ENCODE measurements at places on chromosomes 5 and 9.

DNA sequence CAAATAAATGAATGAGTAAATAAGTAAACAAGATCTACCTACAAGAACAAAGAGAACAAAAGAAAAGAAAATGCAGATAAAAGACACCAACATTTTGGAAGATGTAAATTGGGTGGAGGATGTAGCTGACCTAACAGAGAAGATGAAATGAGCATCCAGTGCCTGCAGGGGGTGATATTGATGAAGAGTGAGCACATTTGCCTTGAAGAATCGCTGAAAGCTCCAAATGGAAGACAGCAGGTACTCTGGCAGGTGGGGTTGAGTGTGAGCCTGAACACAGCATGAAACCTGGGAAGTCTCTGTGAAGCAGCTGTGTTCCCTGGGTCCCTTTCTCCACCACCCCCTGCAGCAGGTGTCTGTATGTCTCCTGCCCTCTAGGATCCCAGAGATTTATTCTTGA lies 125.6 kb downstream of the NXNL2 start:
- H3K36me3 ChIP-seq, result no peaks in the 10 kb centered on the region
- DNase-seq, result no peak
- H3K27ac ChIP-seq, result no peak overlapping the region
- no peak overlapping the region for H3K4me3 ChIP-seq
- H3K4me1 ChIP-seq, result no peaks in the 10 kb centered on the region

DNA sequence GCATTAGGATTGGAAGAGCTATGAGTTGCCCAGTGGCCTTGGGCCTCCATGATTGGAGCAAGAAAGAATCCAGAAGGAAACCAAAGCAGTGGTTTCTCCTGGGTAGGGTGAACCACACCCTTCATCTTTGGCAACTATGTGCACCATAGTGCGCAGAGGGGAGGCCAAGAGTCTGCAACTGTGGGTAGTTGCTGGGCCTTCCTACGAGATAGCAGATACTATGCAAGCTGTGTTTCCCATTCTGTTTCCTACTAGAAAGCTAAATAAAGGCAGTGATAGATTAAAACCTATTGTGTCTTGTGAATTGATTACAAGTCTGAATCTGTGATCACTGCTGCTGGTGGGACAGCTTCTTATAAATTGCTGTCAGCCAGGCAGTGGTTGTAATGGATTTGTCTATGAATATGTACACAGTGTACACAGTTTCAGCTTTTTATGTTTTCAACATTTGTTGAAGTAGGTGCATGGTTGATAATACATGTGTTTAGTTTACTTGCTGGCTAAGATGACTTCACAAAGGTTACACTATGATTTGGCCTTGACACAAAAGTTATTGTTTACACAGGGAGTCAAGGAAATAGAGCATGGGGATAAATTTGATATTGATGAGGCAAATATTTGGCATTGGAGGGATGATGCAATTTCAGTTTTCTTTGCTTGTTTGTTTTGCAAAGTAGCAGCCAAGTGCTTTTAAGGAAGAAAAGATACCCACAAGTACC lies 23.7 kb upstream of the PDE8B start:
- no peaks in the 10 kb centered on the region for H3K4me1 ChIP-seq
- H3K27me3 ChIP-seq, result peaks cover 24% of the 10 kb centered on the region
- no peak overlapping the region for H3K27ac ChIP-seq
- H3K4me3 ChIP-seq, result no peak overlapping the region
- DNase-seq, result no peak

GRCh38 chr9:77595426-77596095 lies 52.6 kb downstream of the GNA14 start:
- H3K27me3 ChIP-seq, result no peaks in the 10 kb centered on the region
- no peak overlapping the region for H3K27ac ChIP-seq
- H3K4me1 ChIP-seq, result peaks cover 9% of the 10 kb centered on the region
- no peak for DNase-seq

- H3K4me1 ChIP-seq, result no peaks in the 10 kb centered on the region
- H3K27ac ChIP-seq, result no peak overlapping the region
- H3K4me3 ChIP-seq, result no peak overlapping the region
- peaks cover 3% of the 10 kb centered on the region for H3K27me3 ChIP-seq
- DNase-seq, result no peak
These were observed 37.3 kb upstream of the FBP1 start for GRCh38 chr9:94676446-94677131.

DNA sequence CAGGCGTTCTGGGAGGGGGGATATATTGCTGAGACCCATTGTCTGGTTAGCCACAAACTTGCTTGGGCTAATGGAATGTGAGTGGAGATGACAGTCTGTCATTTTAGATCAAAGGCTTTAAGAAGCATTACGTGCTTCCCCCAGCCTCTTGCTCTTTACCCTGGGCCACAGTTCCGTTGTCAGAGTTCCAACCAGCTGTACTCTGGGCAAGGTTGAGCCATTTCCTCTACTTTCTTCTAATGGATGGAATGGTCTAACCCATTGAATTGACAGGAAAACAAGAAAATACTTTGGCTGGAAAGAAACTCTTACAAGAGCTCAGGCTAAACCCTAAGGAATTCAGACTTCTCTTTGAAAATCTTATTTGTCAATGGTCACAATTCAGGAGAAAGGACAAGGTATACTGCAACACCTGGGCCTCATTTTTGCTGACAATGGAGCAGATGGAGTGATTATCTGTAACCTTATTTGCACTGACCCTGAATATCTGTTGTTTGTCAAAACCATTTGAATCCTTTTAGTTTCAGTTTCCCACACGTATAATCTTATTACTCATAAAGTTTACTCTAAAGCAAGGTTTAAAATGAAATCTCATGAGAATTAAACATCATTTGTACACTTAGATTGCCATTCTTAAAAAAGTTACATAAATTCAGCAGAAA lies 231.4 kb downstream of the PDE4D start:
- peaks cover 7% of the 10 kb centered on the region for H3K4me1 ChIP-seq
- no peak overlapping the region for H3K27ac ChIP-seq
- no peak overlapping the region for H3K4me3 ChIP-seq

DNA sequence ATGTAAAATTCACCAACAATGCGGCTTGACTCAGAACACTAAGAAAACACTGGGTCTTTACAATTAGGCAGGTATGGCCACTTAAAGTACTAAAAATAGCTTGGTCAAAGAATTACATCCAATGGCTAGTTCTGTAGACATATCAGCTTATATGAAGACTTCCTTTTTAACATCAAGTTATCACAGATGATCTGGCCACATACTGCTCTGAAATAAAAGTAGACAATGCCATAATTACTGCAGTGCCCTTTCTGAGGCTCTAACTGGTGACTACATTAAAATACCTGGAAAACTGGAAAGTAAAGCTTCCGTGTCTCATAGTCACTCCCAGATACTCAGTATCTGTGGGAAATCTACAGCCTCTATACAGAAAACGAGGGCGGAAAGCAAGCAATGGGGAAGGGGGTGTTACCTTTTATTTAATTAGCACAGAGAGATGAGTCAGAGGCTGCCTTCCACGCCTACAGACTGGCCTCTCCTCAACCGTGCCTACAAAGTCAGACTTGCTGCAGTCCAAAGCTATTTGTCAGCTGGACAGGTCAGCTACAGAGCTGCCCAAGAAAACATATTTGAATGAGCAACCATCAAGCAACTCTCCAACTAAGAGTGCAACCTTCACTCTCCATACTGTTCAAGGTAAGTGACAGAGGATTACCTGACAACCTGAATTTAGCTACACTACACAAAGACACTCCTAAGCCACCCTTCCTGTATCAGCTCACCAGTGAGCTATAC lies 8.7 kb downstream of the SERINC5 start:
- DNase-seq, result no peak
- peaks cover 67% of the 10 kb centered on the region for H3K4me1 ChIP-seq
- H3K36me3 ChIP-seq, result peaks cover 22% of the 10 kb centered on the region
- H3K27me3 ChIP-seq, result no peaks in the 10 kb centered on the region
- H3K4me3 ChIP-seq, result peak overlapping the region; percentile 32

DNA sequence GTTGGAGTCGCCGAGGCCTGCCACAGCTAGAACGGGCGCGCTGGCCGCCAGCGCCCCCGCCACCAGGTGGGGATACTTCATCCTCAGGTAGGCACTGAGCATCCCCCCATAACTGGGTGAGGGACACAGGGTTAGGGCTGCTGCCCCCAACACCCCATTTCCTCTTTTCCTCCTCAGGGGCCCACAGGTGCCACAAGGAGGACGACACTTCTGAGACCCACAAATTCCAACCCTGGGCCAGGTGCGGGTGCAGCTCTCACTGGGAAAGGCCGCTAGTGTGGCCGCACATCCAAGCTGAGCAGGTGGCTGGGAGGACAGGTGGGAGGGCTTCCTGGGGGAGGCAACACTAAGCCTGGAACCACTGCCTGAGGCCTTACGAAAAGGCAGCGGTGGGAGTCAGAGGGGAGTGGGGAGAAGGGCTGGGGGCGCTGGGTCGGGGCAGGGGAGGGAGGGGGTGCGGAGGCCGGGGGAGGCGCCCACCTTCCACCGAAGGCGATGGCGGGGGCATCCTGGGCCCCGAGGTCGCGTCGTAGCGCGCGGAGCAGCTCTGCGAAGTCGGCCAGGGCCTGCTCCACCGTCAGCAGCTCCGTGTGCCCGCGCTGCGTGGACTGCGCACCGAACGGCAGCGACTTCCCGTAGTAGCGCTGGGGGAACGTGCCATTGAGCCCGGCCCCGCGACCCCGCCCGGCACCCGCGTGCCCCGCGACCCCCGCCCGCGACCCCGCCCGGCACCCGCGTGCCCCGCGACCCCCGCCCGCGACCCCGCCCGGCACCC lies 961 bp downstream of the DPP7 start:
- H3K4me3 ChIP-seq, result peak overlapping the region; percentile 78
- H3K4me1 ChIP-seq, result peaks cover 7% of the 10 kb centered on the region
- H3K36me3 ChIP-seq, result peaks cover 5% of the 10 kb centered on the region
- H3K27ac ChIP-seq, result peak overlapping the region; percentile 70
- no peak for DNase-seq

DNA sequence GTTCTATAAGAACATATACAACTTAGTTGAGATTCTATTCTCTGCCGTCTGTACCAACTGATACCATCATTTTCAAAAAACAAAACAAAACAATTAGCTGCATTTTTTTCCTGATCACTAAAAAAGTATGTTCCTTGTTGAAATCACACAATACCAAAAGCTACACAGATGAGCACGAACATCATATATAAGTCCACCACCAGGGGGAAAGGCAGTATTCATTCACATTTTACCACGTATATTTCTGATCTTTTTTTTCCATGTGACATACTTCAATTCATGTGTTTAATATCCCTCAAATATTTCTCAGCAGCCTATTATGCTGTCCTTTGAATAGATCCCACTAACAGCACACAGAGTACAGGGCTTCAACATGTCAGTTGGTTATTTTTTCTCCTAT lies 40.6 kb downstream of the IRX2 start:
- H3K36me3 ChIP-seq, result no peaks in the 10 kb centered on the region
- no peak overlapping the region for H3K27ac ChIP-seq
- no peaks in the 10 kb centered on the region for H3K4me1 ChIP-seq
- no peak for DNase-seq

DNA sequence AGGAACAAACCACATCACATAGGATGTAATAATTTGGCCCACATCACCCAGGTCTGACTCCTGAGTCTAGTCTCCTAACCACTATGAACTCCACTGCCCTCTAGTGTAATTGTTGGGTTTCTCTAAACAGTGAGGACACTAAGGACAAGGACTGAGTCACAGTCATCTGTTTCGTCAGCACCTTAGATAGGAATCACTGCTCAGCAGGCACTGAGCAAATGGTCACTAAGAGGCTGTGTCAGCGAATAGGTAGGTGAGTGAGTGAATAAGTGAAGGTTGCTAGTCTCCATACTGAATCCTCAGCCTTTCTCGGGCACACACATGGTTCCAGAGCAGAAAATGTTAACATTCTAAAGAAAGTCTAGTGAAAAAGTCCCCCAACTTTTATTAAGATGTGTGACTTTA lies 278.6 kb downstream of the SPOCK1 start:
- H3K4me3 ChIP-seq, result no peak overlapping the region
- peaks cover 12% of the 10 kb centered on the region for H3K27me3 ChIP-seq
- no peaks in the 10 kb centered on the region for H3K4me1 ChIP-seq
- no peak overlapping the region for H3K27ac ChIP-seq
- DNase-seq, result no peak

DNA sequence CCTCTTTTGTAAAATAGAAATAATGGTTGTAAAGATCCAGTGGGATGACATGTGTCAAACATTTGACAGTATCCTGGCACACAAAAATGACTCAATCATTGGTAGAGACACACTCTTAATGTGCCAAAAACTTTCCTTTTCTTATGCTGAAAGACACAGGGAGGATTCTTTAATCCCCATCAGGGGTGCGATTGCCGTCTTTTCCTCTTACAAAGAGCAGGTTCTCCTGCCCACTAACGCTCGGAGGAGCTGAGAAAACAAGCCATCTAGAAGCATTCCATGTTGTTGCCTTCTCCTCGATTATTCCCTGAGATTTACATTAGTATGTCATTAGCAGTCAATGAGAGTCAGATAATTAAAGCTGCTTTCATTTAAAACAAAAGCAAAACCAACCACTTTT lies 342.6 kb upstream of the CCNH start:
- H3K36me3 ChIP-seq, result no peaks in the 10 kb centered on the region
- no peaks in the 10 kb centered on the region for H3K4me1 ChIP-seq
- H3K27me3 ChIP-seq, result peaks cover 2% of the 10 kb centered on the region
- DNase-seq, result no peak
- no peak overlapping the region for H3K4me3 ChIP-seq

GRCh38 chr9:111833941-111834340 lies 39.2 kb upstream of the SHOC1 start:
- no peak overlapping the region for H3K4me3 ChIP-seq
- peaks cover 1% of the 10 kb centered on the region for H3K4me1 ChIP-seq
- DNase-seq, result no peak
- H3K36me3 ChIP-seq, result no peaks in the 10 kb centered on the region
- H3K27me3 ChIP-seq, result peaks cover 6% of the 10 kb centered on the region
- H3K27ac ChIP-seq, result no peak overlapping the region

GRCh38 chr5:125398466-125398865 lies 652.0 kb upstream of the ZNF608 start:
- no peaks in the 10 kb centered on the region for H3K36me3 ChIP-seq
- no peak overlapping the region for H3K4me3 ChIP-seq
- DNase-seq, result no peak
- no peak overlapping the region for H3K27ac ChIP-seq

DNA sequence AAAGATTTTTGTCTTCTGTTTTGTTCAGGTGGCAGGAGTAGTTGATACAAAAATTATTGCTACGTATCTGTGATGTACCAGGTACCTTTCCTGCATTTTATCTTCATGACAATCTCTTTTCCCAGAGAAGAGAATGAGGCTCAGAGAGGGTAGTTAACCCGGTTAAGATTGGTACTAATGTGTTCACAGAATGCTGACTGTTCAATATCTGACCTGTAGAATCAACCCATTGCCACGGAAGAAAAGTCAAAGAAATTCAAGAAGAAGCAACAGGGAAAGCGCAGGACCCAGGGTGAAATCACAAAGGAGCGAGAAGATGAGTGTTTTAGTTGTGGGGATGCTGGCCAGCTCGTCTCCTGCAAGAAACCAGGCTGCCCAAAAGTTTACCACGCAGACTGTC lies 11.8 kb downstream of the RAB24 start:
- H3K27ac ChIP-seq, result no peak overlapping the region
- H3K36me3 ChIP-seq, result peaks cover 49% of the 10 kb centered on the region
- H3K4me3 ChIP-seq, result no peak overlapping the region
- H3K27me3 ChIP-seq, result no peaks in the 10 kb centered on the region
